NCI-H2227 treated with DMSO at 0.1 percent for 48 hours (cell line): ENCODE measurements at places on chromosomes 1 and 21.

- peak; percentile 56 for DNase-seq
Measured at GRCh38 chr1:203328714-203329122, 22.2 kb downstream of the FMOD start.

DNA sequence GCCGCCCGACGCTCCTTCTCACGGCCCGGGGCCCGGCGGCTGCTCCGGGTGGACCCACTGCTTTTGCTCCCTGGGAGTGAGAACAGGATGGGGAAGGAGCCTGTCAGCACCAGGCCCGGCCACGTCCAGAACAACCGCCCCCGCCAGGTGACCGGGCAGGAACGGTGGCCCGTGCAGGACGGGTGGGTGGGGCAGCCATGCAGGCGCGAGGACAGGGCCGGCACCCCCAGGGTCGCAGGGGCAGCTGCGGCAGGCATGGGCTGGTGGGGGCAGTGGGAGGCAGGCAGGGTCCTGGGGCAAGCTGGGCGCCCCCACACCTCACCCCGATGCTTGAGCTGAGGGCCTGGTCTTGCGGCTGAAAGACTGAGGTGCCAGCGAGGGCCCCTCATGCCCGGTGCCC, 5.4 kb downstream of the TAS1R3 start:
- DNase-seq = no peak

- no peak for DNase-seq
Measured at GRCh38 chr1:165841582-165842017, 14.2 kb downstream of the UCK2 start.

DNA sequence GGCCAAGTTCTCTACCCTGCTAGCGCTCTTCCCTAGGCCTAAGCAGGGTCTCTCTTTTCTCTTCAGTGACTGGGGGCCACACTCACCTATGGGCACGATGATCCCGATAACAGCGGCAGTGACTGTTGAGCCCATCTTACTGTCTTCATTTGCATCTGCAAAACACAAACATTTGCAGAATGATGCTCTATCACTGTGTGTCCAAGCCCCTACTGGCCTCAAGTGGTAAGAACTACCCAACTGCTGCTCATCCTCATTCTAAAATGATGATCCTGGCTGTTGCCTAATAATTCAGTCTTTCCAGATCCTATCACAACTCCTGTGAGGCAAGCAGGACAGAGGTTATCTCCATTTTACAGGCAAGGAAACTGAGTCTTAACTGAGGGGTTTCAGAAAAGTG, 16.7 kb upstream of the MAGOH start:
- no peak for DNase-seq

GRCh38 chr1:19456968-19457441, 28.3 kb downstream of the CAPZB start:
- no peak for DNase-seq

- DNase-seq = peak; percentile 9
Measured at GRCh38 chr1:7493711-7494454, 277.2 kb upstream of the VAMP3 start.

- no peak for DNase-seq
Measured at GRCh38 chr1:32963746-32964460, 706 bp downstream of the RNF19B start.

- DNase-seq = no peak
Measured at GRCh38 chr1:167689567-167689920, 32.2 kb upstream of the MPZL1 start.

- DNase-seq = no peak
Measured at GRCh38 chr1:223759273-223759672, 46.9 kb downstream of the CAPN2 start.

GRCh38 chr21:20802201-20802600, 196.0 kb upstream of the NCAM2 start:
- DNase-seq = no peak

DNA sequence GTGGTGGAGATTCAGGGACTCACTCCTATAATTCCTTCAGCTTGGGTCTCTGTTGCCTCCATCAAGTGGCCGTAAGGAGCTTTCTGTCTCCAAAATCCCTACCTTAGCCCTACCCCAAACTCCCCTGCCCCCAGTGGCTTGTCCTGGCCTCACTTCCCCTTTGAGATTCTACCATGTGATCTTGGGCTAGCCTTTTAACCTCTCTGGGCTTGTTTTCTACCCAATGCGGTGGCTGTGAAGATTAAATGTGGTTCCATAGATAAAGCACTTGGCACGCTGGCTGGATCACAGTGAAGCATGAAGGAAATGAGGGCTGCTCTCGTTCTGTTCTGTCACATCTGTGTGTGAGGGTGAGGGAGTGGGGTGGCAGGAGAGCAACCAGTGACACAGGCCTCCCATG, 43.6 kb downstream of the FAAH start:
- DNase-seq = no peak

GRCh38 chr1:152917794-152918193, 9.4 kb downstream of the IVL start:
- no peak for DNase-seq

DNA sequence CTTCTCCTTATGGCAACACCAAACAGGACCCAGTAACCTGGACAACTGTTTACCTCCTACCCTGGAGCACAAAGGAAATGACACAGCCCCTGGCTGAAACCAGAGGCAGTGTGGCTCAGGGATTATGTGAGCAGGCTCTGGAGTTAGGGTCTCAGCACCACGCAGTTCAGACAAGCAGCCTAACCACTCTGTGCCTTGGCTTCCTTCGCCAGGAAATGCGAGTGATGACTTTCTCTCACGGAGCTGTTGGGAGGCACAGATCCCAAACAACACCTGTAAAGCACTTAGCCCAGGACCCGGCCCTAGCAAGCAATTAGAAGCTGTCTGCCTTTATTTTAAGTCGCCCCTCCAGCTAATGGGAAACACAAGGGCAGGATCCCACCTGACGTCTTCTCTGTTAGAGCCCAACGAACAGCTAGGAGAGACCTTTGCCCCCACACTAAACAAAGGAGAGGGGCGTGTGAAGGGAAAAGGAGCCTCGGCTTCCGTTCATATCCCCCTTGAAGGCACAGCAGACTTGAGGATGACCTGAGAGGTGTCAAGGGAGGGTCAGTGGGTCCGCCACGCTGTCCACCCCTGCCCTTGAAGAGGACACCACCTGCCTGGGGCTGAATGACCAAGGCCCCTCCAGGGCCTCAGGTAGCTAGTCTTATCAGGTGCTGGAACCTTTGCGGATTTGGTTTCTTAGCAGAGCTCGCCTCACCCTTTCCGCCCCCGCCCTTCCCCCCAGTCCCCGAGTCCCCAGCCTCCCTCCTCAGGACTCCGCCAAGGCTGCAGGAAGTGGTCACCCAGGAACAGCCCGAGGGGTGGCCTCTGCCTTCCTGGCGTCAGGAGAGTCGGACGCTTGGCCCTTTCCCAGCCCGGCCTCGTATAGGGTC, 860 bp downstream of the TMEM63A start:
- DNase-seq = no peak

DNA sequence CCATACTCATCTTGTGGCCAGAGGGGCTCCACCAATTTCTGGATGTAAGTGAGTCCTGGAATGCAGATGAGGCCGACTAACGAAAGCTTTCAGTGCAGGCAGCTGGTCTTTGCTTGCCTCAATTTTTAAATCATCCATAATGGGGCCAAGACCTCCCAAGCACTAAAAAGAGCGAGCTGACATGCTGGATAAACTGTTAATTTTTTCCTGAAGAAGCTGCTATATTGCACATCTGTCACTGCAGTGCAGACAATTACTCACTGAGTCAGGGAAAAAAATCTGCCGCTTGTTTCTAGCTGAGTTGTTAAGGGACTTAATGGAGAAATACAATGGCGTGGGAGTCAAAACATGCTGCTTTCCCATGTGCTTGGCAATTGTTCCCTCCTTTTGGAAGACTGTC, 205.5 kb downstream of the GPATCH2 start:
- DNase-seq = peak; percentile 23

DNA sequence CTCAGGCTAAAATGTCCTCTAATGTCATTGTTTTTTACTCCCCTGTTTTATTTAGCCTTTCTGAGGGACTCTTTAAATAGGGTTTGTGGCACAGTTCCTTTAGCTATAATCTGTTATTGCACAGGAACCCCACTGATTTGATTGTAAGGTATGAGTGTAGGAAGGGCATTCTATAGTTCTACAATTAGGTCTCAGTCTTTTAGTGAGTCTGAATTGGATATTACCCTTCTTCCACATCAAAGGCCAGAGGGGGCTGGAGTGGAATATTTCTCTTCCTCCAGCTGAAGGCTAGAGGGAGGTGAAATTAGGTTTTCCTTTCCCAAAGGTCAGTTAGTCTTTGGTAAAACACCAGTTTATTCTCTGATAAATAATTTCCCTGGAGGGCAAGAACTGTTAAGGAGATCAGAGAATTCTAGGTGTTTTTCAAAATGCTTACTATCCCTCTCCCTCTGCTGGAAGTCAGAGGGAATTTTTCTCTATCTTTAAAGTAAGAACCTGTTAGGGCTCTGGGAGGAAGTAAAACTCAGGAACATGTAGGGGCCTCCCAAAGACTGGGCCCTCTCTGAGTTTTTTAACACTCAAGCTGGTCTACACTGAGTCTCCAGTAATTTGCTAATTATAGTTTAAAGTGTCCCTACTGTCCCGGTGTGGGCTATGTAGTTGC, 176.3 kb upstream of the ZNHIT6 start:
- no peak for DNase-seq

- no peak for DNase-seq
Measured at GRCh38 chr1:51303315-51303714, 27.0 kb downstream of the TTC39A start.

DNA sequence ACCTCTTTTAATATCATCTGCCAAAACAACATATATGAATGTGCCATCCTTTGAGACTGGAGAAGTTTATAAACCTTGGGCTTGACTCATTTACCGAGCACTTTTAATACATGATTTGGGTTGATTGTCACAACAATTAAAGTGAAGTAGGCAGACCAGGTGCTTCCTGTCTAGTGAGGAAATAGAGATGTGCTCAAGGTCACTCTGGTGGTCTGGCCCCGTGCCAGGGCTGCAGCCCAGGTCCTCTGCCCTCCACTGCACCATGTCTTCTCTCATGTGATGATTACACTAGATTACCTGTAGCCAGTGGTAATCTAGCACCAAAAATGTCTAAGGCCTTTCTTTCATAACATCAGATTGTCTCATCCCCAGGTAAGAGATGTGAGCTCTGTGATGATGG, 61.8 kb upstream of the LAMC2 start:
- DNase-seq = no peak

DNA sequence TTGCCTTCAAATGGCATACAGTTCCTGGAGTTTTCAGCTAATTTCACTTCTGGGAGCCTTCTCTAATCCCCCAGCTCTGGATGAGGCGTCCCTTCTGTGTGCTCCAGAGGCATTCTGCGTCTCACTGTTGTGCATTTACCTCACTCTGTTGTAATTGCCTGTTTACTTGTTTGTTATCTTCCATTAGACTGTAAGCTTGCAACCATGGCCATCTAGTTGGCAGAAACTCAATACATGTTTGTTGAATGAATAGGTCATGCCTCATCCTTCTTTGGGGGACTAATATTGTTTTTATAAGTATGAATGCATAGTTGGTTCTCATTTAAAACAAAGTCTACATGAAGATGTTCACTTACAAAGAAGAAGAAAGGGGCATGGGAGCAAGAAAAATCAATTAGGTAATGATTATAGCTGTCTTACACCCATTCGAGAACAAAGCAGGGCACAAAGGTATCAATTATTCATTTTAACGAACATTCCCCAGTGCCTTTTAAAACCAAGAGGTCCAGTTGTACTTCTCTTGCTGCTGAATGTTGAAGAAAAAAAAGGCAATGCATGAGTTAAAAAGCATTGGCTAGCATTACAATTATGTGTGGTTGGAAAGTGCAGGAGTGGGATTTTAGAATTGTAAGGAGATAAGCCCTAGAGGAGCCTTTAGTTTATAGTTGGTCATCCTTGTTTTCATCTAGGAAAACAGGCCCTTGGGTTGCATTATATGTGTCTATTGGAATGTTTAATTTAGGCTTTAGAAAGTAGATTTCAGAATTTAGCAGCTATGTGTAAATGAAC, 6.0 kb downstream of the RGL1 start:
- no peak for DNase-seq

GRCh38 chr1:238264951-238265350, 374.2 kb upstream of the ZP4 start:
- no peak for DNase-seq

DNA sequence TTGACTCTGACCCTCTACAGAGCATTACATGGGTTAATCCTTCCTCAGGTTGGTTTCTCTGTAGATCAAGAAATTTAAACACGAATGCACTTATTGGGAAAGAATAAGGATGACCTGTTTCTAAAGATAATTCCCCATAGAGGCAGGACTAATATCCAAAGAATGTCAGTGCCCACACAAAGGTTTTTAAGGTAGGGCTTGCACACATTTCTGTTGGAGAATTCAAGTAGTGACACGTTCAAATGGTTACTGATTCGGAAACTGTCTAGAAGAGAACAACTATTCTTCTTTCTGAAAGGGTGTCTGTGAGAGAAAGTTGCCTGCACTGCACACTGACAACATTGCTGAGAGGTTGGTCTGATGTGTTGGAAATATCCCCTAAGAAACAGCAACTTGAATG, 167.3 kb downstream of the ZNF326 start:
- no peak for DNase-seq

- DNase-seq = peak; percentile 60
Measured at GRCh38 chr1:228646717-228647522, 88.4 kb upstream of the RHOU start.

GRCh38 chr1:201032408-201032807, 8.9 kb upstream of the KIF21B start:
- DNase-seq = no peak
